ENCODE measurements at places on chromosomes 3 and 15. TPM values are rescaled to one million over a fixed set of nuclear protein-coding genes. Genes with fewer than 3 reads are reported as not detected.

Gene ZNF662
- 0.54 TPM for total RNA-seq

Gene CTNNB1
- total RNA-seq, result 1,677 TPM

Gene NR1I2
- not detected for total RNA-seq

Gene INO80
- total RNA-seq, result 13.3 TPM

Gene LDHAL6B
- not detected for total RNA-seq

Gene DET1
- 9.1 TPM for total RNA-seq

Gene MCF2L2
- total RNA-seq, result under 0.01 TPM

Gene ACVR2B
- 1.3 TPM for total RNA-seq

Gene NIT2
- 13.3 TPM for total RNA-seq

Gene CCRL2
- 0.28 TPM for total RNA-seq

Gene PLA1A
- not detected for total RNA-seq

Gene CACNA1D
- under 0.01 TPM for total RNA-seq

Gene SEMA6D
- 18.3 TPM for total RNA-seq

Gene KNG1
- total RNA-seq, result not detected

Gene CACNA2D2
- total RNA-seq, result not detected

Gene APOD
- not detected for total RNA-seq

All from IMR-90 (cell line).